ENCODE measurements at places on chromosomes 4 and X.

DNA sequence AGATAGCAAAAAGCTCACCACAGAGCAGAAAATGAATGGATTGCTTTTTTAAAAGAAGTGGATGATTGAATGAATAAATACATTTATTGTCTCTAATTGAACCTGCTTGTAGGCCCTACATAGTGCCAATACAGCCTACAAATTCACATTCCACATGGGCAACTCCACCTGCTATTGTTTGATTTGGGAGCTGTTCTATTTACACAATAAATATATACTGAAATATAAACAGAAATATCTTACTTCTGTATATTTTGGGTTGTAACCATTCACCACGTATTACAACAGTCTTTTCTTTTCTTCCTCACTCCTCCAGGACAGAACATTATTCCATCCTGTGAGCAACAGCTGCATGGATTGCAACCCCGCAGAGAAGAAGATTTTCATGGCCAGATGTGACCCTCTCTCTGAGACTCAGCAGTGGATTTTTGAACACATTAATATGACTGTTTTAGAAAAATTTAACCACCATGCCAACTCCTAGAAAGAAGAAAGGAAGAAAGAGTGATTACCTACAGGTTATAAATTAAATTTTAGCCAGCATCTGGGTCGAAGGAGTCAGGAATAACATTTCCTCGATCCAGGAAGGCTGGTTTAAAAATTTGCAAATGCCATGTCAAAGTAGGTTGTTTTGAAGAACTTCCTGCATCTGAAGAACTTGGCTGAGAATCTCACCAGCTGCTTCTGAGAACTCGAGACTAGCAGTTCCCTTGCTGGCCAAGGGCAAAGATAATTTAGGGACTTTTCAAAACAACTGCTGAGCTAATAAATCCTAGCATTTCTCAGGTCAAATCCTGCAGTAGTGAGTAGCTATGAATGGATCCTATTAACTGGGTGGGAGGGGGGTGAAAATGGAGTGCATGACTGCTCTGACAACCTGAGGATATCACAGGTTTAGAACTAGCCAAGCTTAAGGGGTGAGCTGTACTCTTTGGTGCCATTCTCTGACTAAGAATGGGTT lies 128.7 kb upstream of the GALNT7 start:
- DNase-seq: no peak

- no peak for DNase-seq
Measured at GRCh38 chr4:10015140-10015753, 6.0 kb downstream of the SLC2A9 start.

GRCh38 chrX:15721911-15722310 lies 16.2 kb upstream of the CA5B start:
- no peak for DNase-seq

GRCh38 chrX:6667048-6667768 lies 132.3 kb upstream of the VCX3A start:
- DNase-seq: no peak

- no peak for DNase-seq
Measured at GRCh38 chrX:37474478-37474877, 97.0 kb upstream of the LANCL3 start.

- no peak for DNase-seq
Measured at GRCh38 chrX:44970709-44971108, 97.7 kb downstream of the KDM6A start.

GRCh38 chr4:113302051-113302450 lies 252.6 kb downstream of the ANK2 start:
- no peak for DNase-seq

DNA sequence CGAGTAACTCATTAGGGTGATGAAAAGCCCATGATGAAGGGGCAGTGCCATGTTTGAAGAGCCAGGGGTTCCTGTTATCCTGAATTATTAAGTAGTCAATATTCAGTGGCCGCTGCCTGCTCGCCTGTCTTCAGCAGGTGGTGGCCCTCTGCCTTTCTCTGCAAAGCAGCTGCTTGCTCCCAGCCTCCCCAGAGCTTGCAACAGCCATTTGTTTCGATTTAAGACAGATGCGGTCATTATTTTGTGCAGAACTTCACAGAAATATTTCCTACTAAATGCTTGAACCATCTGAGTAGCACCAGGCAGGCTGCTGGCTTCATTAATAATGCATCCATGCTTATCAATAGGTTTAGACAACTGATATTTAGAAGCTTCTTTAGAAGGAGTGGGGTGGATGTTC lies 104.3 kb upstream of the TTC29 start:
- no peak for DNase-seq

GRCh38 chr4:86100539-86101215 lies 259.2 kb downstream of the MAPK10 start:
- no peak for DNase-seq

GRCh38 chr4:130486186-130486585 lies 1390.2 kb downstream of the C4orf33 start:
- no peak for DNase-seq

GRCh38 chrX:102345916-102346315 lies 93.9 kb downstream of the NXF2B start:
- DNase-seq: no peak

DNA sequence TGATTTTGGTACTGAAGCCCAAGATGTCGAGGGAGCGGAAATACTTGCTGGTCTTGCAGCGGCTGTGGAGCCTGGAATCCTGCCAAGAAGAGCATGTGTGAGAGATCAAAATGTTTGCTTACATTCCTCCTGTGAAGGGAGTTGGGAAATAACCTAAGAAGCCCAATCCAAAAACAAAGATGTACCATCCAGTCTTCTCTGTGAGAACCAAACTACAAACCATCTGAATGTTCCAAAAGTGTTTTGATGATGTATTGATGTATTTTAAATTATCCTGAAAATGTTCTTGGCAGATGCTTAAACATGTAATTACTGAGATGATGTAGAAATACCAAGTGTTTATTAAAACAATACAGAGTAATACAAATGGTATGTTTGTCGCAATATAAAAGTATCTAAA lies 10.1 kb upstream of the ADH1A start:
- peak; percentile 90 for DNase-seq

GRCh38 chr4:169675825-169676224 lies 55.4 kb downstream of the CLCN3 start:
- no peak for DNase-seq

Data from BJ (cell line).